Activated CD4-positive, alpha-beta memory T cell treated with anti-CD3 and anti-CD28 coated beads for 36 hours (primary cell): ENCODE measurements at places on chromosomes 13 and 19.

DNA sequence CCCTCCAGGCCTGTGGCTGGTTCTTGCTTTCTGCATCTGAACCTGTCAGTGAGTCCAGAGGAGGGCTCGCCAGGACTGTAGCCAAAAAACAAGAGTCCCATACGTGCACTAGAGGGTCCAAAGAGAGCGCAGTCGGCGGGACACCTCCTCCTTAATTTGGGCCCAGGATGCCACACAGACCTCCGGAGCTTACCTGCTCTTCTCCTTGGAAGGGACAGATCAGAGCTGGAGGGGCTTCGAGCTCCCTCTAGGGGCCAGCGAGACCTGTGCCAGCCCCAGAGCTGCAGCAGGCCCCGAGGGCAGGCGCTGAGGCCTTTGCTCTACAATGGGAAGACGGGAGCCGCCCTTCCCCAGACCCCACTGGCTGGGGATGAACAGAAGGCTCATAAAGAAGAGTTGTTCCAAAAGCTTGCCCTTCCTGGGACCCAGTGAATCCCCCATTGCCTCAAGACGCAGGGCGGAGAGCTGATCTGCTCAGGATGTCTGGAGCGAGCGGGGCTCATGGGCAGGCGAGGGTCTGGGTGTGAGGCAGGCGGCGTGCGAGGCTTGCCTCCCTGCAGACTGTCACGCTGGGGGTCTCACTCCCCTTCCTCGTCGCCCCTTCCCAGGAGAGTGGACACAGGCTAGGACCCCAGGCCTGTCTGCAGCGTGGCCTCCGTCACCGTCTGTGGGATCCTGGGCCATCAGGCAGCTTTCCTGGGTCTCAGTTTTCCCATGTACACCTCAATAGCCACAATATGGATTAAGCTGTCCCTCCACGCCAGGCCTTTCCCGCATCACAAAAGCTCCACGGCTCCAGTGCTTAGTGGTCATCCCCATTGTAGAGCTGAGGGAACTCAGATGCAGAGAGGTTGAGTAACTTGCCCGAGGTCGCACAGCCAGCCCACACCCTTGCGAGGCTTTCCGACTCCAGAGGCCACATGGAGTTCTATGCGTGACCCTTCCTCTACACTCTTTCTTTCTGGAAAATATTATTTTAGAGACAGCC is 46.9 kb upstream of the VSTM2B start:
- DNase-seq: peak; percentile 21

DNA sequence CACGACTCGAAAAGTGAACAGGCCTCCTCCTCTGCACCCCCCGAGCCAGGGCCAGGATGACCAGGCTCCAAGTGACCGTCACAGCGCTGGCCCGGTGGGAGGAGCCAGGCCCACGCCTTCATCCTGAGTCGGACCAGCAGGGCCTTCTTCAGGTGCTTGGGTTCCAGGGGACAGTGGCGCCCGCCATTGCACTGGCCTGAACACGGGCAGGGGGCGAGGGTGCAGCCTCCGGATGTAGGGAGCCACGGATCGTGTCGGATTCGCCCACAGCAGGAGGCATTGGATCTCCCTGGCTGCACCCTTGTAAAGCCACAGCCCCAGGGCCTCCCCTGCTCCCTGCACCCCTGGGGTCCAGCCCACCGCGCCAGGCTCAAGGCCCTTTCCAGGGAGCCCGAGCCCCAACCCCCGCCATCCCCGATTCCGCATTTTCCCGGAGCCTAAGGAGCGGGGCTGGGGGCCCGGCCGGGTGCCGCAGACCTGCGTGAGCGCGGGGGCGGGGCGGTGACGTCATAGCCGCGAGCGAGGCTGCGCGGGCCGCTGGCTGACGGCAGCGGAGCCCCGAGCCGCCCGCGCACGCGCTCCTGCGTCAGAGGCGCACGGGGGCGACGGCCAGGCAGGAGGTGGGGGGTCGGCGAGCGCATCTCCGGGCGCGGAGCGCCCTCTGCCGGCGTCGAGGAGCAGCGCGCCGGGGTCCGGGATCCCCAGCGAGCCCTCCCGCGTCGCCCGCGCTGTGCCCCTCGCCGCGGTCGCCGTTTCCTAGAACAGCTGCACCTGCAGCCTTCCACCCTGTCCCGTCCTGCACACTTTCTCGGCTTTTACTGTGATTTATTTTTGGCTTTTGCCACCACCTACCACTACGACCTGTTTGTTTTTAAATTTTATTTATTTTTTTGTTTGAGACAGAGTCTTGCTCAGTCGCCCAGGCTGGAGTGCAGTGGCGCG is 1.5 kb upstream of the ATP5F1D start:
- DNase-seq: peak; percentile 94

GRCh38 chr19:48413879-48414587 is 20.6 kb downstream of the GRIN2D start:
- no peak for DNase-seq

DNA sequence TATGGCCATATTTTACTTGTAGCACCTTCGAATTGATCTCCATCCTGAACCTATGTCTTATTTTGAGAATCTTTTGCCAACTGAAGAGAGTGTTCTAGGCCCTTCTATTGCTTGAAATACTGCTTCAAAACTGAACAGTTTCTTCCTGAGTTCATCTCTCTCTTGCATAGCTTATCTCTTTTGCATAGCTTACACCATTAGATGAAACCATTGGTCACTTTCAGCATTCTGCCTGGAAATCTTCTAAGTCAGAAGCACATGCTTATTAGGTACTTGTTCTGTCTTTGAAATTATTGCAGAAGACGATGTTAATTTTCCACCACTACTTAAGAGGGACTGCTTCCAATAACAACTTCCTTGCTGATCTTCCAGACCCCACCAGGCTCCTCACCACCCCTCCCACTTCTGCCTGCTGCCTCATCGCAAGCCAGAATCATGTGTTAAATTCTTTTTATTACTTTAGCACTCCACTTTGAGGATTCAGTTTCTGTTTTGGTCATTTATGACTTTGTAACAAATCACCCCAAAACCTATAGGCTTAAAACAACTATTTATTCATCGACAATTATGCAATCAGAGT is 122.4 kb upstream of the MAB21L1 start:
- no peak for DNase-seq

- no peak for DNase-seq
Measured at GRCh38 chr13:29556742-29557141, 38.7 kb downstream of the SLC7A1 start.

DNA sequence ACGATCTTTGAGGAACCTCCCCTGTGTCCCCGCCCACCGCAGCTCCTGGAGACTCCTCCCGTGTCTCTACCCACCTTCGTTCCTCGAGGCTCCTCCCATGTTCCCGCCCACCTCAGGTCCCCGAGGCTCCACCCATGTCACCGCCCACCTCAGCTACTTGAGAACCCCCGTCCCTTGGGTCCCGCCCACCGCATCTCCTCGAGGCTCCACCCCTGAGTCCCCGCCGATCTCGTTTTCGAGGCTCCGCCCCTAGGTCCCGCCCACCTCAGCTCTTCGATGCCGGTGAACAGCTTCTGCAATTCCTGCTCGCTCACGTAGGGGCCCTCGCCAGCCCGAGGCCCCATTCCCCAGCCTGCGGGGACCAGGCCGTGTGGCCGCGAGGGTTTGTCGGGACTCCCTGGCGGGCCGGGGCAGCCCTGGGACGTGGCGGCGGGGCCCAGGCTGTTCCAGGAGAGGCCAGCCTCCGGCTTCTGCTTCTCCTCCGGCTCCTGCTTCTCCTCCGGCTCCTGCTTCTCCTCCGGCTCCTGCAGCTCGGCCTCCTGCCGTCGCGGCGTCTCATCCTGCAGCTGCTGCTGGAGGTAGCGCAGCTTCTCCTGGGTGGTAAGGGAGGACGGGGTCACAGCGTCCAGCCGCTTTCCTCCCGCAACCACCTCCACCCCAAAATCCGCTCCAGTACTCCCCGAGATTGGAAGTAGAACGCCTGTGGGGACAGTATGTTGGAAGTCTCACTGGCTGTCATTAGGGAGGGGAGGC is 16.7 kb downstream of the TSKS start:
- DNase-seq: peak; percentile 66

DNA sequence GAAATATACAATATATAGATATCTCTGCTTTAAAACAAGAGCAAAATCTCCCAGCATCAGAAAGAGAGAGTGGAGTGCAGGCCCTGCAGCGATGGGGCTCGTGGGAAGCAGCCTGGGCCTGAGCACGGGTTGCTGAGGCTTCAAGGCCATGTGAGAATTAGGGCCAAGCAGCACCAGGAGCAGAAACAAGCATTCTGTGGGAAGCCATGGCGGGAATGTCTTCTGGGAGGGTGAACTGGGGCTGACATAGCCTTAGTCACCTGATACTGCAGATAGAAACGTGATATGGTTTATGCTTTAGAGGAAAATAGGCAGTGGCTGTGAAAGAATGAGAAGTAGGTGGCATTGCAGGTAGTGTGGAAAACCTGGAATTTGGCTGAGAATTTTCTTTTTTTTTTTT is 472.3 kb downstream of the IRS2 start:
- DNase-seq: no peak

GRCh38 chr19:55227241-55228014 is 1.1 kb downstream of the TMEM86B start:
- DNase-seq: no peak

GRCh38 chr13:41955605-41956004 is 5.3 kb downstream of the VWA8 start:
- no peak for DNase-seq

GRCh38 chr19:6801485-6802086 is 29.1 kb downstream of the VAV1 start:
- peak; percentile 89 for DNase-seq

- DNase-seq: peak; percentile 74
Measured at GRCh38 chr19:6828698-6829633, 56.5 kb downstream of the VAV1 start.

- DNase-seq: no peak
Measured at GRCh38 chr19:33802801-33803200, 6.1 kb downstream of the KCTD15 start.
